ENCODE measurements at places on chromosomes 11 and 22.

DNA sequence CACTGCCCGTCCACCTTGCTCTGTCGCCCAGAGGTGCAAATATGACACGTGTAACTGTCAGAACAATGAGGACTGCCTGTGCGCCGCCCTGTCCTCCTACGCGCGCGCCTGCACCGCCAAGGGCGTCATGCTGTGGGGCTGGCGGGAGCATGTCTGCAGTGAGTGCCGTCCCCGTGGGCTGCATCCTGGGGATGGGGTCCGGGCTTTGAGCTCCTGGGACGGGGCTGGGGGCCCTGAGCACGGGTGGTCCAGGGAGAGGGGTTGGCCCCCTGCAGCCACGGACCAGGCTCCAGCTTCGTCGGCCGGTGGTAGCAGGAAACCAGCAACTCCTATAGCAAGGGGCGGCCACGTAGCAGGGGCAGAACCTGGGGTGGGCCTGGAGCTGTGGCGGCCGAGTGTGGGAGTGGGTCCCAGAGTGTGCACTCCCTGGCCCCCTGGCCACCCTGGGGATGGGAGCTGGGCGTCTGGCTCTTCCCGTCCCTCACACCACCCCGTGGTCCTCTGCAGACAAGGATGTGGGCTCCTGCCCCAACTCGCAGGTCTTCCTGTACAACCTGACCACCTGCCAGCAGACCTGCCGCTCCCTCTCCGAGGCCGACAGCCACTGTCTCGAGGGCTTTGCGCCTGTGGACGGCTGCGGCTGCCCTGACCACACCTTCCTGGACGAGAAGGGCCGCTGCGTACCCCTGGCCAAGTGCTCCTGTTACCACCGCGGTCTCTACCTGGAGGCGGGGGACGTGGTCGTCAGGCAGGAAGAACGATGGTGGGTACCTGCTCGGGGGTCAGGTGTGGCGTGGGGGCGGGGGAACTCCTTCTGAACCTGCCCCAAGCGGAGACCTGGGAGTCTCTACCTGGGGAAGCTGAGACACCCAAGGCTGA is 10.1 kb downstream of the MUC2 start:
- no peak for DNase-seq

- DNase-seq = no peak
Observed at GRCh38 chr11:19156892-19157291, 39.9 kb downstream of the ZDHHC13 start.

DNA sequence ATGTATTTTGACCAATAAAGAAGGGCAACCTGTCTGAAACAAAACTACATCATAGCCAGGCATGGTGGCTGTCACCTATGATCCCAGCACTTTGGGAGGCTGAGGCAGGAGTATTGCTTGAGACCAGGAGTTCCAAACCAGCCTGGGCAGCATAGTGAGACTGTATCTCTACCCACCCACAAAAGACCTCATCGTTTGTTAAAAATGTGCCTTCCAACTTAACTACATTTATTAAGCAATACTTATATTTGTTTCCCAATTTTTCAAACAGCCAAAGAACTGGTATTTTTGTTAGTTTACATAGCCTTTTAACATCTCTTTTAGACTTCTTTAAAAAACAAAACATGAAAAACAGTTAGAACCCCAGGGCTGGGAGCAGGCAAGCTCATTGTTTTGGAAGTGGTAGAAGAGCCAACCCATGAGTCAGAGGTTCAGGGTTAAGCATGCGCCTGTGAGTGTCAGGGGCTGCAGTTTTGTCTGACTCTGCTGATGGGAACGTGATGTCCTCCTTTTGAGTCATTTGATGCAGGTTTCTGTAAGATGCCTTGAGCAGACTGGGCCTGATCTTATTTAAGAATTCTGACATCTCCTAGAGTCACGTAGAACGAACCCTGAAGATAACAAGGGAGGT is 53.9 kb upstream of the CRTAM start:
- no peak for DNase-seq

DNA sequence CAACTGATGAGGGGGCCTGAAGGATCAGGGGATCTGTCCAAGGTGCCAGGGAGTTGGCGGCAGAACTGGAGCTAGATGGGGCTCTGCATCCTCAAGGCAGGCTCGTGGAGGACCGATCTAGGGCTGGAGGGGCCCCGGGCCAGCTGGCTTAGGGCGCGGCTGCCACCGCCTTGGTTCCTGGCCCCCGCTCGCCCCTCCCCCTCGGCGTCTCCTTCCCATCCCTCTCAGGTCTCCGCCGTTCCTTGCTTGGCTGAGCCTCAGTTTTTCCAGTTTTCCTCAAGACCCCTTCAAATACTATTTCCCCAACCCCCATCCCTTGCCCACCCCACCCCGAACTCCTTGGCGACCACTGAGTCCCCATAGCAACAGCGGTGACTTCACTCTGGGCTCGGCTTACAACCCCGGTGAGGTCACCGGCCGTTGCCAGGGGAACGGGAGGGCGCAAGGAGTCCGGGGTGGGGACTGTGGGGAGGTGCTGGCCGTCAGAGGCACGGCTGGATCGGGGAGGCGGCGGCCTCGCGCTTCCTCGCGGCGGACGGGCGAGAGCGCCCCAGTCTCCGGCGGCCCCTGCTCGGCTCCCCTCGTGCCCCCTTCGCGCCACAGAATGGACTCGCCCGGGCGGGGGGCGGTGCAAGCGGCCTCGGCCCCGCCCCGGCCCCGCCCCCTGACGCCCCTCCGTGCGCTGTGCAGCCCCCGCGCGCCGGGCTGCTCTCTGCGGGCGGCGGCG is 7.5 kb downstream of the FREY1 start:
- DNase-seq = no peak

GRCh38 chr11:27357250-27357649 is 5.8 kb downstream of the CCDC34 start:
- no peak for DNase-seq
